ENCODE measurements at places on chromosomes 4 and X.

DNA sequence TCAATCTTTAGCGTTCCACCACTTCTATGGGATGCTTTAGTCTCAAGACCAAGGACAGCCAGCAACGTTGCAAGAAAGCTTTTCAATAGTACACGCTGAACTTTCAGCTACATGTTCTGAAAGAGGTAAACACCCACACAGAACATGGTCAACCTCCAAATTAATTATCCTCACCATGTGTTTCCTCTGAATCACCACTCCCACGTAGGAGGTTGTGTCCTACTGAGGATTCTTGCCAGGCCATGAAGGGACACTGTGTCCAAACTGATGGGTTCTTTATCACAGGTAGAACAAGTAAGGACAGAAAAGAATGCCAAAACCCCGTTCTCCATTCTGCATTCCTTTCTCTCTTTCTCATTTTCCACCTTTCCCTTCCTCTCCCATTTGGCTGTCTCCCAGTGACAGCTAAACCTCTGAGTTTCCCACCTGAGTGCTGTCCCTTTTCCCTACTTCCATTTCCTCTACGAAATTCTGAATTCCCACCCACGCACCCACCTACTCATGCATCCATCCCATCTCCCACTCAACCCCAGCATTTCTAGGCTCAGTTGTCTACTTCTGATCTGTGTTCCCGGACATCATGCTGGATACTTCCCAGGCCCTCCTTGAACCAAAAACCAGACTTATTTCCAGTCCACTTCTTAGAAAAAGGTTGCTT is 29.0 kb upstream of the GPM6B start:
- DNase-seq, result no peak

- no peak for DNase-seq
Observed at GRCh38 chrX:65687367-65687766, 19.9 kb downstream of the MSN start.

GRCh38 chrX:5644776-5645175 is 583.9 kb downstream of the NLGN4X start:
- no peak for DNase-seq

DNA sequence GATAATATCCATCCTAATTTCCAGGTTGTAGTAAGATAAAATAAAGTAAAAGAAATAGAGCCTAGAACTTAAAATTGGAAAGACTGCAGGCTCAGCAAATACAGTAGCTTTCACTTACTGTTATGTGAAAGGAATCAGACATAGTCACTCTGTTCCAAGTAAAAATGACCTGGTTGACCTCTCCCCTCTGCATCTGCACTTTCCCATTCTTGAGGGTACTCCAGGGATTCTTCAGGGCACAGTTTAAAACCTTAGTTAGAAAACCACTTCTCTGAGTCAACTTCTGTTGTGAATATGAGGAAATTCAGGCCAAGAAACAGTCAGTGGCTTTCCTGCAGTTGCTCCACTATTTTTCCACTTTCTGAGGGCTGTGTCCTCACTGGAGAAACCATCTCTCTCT is 42.9 kb downstream of the FRAS1 start:
- DNase-seq, result no peak

DNA sequence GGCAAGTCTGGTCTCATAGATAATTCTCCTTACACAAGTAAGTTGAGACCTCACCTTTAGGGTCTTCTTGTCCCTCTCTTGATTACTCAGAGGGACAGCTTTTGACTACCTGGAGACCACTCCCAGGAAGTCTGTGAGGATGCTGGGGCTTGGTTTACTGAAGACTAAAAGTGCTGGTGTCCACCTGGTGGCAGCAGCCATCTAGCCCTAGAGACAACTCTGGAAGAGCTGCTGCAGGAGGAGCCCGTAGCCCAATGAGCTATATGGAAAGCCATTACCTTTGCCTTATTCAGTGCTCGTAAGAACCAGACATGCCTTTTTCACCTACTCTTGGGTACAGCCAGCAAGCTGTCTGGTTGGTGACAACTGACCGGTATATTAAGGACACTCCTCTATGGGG is 7.3 kb downstream of the FGFBP2 start:
- no peak for DNase-seq

DNA sequence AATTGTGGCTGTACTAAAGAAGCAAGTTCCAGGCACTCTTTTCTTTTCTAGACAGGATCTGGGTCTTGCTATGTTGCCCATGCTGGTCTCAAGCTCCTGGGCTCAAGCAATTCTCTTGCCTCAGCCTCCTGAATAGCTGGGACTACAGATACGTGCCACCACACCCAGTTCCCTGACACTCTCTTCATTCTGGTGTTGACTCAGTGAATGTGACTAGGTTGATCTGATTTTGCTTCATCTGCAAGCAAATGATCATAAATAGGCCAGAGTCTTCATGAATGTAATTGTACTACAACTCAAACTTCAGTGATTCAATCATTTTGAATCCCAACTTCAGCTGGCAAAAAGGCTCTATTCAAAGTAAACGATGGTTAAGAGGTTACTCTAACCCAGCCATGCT is 78.5 kb downstream of the APBB2 start:
- DNase-seq, result no peak

DNA sequence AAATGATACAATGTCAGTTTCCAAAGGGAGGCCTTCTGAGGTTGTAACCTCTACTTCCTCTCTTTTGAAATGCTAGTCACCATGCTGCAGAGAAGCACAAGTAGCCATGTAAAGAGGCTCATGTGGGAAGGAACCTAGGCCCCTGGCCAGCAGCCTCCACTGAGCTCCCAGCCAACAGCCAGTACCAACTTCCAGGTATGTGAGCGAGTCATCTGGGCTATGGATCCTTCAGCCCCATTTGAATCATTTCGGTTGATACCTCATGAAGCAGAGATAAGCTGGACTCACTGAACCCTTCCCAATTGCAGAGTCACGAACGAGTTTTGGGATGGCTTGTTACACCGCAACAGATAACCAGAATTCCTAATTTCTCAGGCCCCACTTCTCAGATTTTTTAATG is 187.0 kb upstream of the LDB2 start:
- DNase-seq, result no peak

DNA sequence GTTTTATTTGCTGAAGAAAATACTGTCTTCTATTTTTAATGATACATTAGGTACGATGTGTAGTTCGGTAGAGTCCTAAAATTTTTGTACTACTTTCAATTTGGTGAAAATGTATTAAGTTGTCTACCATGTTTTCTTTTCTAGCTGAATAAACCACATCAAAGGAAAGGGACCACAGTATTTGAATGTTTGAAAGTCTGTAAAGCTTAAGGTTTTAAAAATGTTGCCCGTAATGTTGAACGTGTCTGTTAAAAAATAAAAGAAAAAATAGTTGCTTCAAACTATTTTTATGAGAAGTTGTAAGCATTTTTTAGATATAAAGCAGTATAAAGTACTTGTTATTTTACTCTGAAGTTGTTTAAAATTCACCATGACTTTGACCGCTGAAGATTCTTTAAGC is 3.2 kb downstream of the CDKN2AIP start:
- no peak for DNase-seq

DNA sequence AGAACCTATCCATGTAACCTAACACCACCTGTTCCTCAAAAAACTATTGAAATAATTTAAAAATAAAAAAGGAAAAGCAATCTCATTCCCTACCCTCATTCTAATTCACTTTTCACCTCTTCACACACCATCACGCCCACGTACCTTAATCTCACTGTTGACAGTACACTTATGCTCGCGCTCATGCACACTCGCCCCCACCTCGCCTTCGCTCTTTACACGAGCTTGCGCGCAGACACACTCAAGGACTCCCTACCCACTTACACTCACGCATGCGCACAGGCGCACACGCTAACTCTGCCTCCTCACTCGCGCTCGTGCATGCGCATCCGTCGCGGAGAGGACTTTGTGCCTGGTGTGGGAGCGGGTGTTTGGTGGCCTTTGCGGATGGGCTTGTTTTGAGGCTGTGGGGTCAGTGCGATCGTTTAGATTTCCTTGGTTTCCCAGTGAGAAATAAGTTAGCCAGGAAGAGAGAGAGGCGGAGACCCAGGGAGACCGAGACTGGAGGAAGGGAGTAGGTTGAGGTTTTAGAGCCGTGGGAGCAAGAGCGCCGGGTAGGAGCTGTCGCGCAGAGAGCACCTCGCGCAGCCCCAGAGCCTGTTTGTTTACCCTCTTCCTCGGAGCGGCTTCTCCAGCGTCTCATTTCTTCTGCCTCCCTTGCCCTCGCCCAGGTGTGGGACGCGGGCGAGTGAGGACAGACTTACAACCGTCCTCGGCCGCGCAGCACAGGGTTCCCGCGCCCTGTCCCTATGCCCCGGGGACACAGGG is 8.1 kb upstream of the GSX2 start:
- peak; percentile 69 for DNase-seq

DNA sequence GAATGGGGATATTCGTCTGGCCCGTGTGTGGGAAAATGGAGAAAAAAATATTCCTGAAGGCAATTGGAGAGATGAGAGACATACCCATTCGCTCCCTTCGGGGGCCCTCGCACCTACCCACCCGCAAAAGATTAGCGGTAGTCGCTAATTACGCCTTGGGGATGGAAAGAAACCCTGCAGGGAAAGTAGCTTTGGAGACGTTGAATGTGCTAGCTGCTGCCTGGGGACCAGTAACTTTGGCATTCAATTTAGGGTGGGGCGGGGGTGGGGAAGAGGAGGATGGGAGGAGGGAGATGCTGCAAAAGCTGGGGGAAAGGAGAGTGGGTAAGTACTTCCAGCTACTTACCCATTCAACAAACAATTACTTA is 407 bp upstream of the ZC4H2 start:
- DNase-seq, result no peak

DNA sequence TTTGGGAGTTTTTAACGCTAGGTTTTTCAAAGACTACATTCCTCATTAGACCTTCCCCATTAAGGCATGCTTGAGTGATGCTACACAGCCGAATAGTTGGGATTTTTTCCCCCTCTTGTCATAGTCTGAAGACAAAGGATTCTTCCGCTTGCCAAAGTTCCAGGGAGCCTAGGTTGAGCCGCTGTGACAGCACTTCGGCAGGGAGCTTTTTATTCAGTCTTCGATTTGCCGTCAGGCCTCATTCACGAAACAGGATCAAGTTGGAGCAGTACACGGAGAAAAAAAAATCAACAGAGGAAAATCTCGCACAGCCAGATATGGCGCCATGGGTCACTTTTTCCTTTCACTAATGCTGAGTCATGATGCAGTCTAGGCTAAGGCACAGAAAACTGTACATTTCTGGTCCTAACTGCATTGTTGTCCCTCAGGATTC is 24.3 kb downstream of the SHROOM3 start:
- DNase-seq, result no peak

DNA sequence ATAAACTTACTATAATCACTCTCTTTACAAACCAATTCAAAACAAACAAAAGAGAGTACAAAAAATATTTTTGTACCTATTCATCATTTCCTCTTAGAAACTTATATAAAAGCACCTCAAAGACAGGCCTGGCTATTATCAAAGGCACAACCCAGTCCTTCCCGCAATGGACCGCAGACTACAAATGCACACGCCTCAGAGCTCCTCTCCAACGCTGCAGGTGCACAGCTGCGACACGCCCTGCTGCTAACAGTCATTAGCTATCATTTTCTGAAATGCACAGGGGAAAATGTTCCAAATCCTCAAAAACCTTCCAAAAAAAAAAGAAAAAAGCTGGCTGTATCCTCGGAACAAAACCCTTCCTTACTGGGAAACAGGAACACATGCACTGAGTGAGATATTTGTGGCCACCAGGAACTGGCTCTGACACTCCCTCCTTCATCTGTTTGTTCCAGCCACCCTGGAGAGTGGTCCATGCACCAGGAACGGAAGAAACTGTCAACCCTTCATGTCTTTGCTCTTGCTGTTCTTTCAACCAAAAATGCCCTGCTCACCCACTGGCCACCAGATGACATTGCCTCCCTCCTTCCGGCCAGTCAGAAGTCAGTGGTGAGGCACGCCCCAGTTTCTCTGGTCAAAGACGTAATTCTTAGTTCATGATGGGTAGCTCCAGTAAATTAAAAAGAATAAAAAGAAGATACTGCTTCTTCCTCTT is 16.7 kb downstream of the IRF2 start:
- DNase-seq, result no peak

DNA sequence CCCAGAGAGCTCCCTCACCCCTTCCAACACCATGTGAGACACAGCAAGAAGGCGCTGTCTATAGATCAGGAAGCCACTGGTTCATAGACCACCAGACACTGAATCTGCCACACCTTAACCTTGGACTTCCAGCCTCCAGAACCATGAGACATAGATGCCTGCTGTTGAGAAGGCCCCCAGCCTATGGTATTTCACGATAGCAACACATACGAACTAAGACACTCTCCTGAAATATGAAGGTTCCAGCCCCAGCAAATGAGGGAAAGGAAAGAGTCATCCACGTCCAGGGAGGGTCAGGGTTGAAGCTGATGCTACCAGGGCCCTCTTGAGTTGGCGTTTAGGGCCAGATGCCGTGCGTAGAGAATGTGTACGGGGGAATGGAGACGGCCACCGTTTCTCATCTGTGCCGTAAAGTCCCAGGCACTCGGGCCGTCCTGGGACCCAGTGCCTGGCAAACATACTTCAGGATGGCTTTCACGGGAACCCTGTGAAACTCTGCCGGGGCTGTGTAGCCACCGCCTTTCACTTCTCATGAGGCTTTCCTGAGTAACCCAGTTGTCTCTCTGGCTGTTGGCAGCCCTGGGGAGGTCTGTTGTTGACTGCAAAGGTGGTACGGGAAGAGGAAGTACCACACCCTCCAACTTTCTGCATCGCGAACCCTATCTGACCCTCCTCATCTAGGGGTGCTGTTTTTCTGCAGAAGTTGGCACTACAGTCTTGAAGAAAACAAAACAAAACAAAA is 17.7 kb upstream of the P2RY8 start:
- DNase-seq, result no peak

DNA sequence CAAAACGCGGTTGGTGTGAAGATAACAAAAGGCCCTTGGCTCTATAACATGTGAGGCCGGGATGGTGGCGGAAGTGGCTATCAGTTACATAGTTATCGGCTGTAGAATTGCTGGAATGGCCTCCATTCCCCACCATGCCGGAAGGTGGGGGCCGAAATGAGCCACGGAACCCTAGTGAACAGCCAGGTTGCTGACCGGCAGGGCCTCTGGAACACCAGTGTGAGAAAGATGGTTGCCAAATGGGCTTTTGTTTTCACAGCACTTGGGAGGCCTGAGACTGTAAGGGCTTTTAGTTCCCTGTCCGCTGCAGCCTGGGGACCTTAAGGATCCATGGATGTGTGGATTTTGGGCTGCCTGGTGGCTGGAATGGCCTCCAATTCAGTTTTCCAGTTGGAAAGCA is 23.3 kb upstream of the ARX start:
- DNase-seq, result no peak

- no peak for DNase-seq
Observed at GRCh38 chrX:40474645-40475044, 106.1 kb upstream of the ATP6AP2 start.

DNA sequence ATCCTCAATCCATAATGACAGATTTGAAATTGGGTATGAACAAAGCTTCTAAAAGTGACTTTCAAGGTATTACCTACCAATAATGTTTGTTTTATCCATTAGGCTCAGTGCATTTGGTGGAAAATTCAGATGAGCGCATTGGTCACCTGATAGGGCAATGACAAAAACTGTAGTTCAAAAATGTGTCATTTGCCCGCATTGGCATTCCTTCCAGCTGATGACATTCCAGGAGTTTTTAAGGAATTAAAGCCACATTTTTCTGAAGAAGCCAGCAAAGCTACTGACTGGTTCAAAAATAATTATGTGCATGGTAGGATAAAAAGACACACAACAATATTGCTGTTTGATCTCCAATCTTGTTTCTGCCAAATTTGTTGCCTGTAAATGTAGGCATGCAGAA is 473.4 kb upstream of the CPEB2 start:
- no peak for DNase-seq

Measured in anterior cingulate cortex (tissue), 58 donors.